ENCODE measurements at places on chromosomes 11 and 22.

- DNase-seq, result no peak
Measured at GRCh38 chr11:74615988-74616387, 23.6 kb downstream of the POLD3 start.

- no peak for DNase-seq
Measured at GRCh38 chr11:119365071-119365591, 16.4 kb downstream of the USP2 start.

DNA sequence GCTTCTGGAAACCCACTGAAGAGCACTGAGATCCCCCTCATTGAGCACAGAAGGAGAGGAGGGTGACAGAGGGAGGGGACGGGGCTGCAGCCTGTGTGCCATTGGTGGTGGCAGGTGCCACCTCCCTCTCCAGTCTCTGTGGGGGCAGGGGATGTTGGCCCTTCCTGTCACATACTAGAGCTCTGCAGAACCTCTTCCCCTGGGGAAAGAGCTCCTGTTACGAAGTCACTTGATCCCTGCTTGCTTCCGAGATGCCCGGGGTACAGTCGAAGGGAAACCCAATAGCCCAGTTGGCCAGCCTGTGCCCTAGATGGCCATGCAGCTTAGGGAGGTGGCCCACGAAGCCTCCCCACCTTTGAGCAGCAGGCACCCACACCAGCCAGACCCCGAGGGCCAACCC is 29.4 kb downstream of the DAGLA start:
- DNase-seq, result no peak

- peak; percentile 45 for DNase-seq
Measured at GRCh38 chr11:208181-208916, 841 bp downstream of the RIC8A start.

GRCh38 chr11:85694385-85694980 is 8.5 kb upstream of the CCDC89 start:
- DNase-seq, result no peak

GRCh38 chr11:67634366-67635230 is 4.9 kb upstream of the NUDT8 start:
- no peak for DNase-seq

Data from stimulated activated CD8-positive, alpha-beta memory T cell treated with anti-CD3 and anti-CD28 coated beads, Interleukin-4, amount 100 ng/mL, for 4 hours (primary cell).